GDM1 (cell line): ENCODE measurements at places on chromosomes 11 and 22.

GRCh38 chr11:119641983-119642745 lies 86.8 kb downstream of the NECTIN1 start:
- peak; percentile 26 for DNase-seq

GRCh38 chr11:2375341-2375853 lies 1.7 kb upstream of the CD81 start:
- DNase-seq = no peak

DNA sequence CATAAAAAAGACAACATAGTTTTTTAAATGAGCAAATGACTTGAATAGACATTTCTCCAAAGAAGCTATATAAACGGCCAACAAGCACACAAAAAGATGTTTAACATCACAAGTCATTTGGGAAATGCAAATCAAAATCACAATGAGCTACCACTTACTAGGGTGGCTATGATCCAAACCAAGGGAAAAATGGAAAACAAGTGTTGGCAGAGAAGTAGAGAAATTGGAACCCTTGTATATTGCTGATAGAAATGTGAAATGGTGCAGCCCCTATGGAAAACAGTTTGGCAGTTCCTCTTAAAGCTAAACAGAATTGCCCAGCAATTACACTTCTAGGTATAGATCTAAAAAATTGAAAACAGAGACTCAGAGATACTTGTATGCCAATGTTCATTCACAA lies 29.0 kb downstream of the PAMR1 start:
- DNase-seq = no peak

- DNase-seq = peak; percentile 45
Observed at GRCh38 chr22:30005213-30005857, 74.9 kb upstream of the HORMAD2 start.

DNA sequence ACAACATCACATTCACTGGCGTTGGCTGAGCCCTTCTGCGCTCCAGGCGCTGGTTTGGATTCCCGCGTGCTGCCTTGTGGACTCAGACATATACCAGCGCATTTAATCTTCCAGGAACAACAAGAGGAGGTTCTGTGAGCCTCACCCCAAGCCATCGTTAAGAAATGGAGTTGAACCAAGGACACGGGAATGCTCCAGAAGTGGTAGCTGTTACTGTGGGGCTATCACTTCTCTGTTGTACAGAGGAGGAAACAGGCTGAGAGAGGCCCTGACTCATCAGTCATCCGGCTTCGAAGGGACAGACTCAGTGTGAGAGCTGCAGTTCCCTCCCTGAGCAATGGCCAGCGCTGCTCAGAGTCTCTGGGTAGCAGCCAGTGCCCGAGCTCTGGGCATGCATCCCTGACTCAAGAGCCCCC lies 291.3 kb downstream of the TBC1D22A start:
- no peak for DNase-seq
